ENCODE measurements at places on chromosomes 4 and X.

DNA sequence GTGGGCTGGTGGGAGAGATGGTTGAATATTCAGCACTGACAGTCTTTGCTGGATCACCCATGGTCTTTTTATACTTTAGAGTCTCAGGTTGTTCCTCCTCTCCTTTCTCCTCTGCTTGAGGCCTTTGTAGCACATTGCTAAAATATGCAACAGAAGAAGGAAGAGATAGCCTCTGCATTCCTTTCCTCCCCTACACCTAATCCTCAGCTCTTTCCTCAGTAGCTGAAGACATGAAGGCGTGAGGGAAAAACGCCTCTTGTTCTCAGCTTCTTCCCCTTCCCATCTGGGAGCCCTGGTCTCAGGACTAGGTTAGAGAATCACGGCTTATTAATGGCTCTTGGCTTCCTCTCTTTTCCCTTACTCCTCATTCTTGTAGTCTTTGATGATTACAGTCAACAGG, 76.8 kb downstream of the RNF150 start:
- no peak for DNase-seq

DNA sequence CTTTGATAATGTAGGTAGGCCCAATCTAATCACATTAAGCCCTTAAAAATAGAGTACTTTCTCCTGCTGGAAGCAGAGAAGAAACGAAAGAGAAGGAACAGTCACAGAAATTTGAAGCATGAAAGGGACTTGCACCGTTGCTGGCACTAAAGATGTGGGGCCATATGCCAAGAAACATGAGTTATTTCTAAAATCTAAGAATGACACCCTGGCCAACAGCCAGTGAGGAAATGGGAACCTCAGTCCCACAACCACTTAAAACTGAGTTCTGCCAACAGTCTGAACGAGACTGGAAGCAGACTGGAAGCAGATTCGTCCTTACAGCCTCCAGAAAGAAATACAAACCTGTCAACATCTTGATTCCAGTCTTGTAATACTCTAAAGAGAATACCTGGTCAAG, 70.1 kb downstream of the CENPC start:
- no peak for DNase-seq

DNA sequence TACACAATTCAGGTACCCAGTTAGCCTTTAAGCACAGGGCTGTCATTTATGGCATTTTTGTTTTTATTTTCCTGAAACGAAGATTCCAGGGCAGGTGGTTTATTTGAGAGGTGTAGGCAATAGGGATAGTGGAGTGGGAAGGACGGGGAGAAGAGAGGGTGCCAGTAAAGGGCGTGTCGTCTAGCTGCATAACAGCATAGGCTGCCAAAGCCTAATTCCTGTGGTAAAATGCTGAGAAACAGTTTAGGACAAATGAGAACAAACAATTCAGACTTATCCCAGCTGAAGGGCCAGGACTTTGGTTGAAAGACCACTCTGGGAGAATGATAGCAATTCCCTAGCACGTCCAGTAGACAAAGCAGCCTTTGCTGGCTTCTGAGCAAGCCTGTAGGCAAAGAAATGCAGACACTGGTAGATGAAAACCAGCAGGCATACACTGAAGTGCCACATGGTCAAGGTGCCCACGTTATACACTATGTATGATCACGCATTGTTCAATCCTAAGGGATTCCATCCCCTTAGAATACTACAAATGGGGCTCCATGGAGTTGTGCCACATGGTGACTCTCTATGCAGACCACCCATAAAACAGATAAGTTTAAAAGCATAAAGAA, 70.6 kb downstream of the PKD2 start:
- DNase-seq = no peak

DNA sequence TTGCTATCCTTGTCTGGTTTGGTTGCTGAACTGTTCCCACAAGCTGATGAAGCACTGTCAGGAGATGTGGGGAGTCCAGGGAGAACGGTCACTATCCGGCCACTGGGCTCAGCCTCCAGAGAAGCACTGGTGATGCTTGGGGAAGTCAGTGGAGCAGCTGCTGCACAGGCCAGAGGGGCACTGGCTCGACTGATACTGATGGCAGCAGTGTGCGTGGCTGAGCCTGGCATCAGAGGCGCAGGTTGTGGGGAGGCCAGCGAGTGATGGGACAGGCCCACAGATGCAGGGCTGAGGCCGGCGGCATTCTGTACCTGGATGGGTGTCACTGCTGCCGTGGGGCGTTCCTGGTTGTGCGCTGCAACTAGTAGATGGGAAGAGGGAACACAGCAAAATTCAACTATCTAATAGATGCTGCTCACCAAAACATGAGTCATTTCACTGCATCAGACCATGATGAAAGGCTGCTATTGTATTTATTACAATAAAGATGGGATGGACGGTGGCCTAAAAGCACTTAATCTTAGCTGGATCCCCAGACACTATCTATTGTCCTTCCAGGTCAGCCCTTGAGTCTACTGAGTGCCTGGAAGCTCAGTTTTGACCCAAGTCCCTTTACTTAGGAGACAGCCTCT, 106.3 kb upstream of the CBR4 start:
- no peak for DNase-seq

DNA sequence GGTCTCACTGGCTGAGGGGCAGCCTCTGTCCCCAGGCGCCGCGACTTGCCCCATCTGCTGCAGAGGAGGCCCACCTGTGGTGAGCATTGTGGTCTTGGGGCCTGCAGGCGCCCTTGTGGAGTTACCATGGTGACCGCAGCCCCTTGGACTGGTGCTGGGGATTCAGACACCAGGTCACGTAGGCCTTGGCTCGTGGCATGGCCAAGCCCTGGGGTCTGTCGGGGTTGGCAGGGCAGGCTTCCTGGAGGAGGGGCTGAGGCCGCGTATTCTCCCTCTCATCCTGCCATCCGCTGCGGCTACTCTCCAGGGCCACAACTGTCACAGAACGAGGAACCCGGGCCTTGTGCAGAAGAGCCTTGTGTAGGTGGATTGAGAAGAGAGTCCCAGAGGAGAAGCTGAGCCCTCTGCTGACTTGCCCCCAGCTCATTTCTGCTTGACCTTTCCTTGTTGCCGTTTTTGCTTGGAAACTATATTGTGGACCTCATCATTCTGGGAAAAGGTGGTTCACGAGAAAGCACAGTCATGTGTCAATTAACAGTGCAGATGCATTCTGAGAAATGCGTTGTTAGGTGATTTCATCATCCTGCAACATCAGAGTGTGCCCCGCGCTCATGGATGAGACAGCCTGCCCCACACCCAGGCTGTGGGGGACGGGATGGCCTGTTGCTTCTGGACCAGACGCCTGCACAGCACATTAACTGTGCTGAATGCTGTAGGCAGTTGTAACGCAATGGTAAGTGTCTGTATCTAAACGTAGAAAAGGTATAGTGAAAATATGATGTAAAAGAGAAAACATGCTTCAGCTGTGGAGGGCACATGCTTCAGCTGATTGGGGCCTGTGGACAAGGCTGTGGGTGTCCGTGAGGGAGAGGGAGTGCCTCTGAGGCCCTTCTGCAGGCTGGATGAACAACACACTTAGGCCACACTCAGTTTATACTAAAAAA, 38.5 kb downstream of the TRMT44 start:
- no peak for DNase-seq

GRCh38 chr4:123093236-123093635, 170.8 kb upstream of the NUDT6 start:
- no peak for DNase-seq

- no peak for DNase-seq
Measured at GRCh38 chr4:54225598-54226403, 3.3 kb upstream of the PDGFRA start.

GRCh38 chrX:134604701-134605311, 53.5 kb downstream of the PLAC1 start:
- DNase-seq = no peak

GRCh38 chrX:112279940-112280339, 197.4 kb upstream of the TRPC5 start:
- DNase-seq = no peak

DNA sequence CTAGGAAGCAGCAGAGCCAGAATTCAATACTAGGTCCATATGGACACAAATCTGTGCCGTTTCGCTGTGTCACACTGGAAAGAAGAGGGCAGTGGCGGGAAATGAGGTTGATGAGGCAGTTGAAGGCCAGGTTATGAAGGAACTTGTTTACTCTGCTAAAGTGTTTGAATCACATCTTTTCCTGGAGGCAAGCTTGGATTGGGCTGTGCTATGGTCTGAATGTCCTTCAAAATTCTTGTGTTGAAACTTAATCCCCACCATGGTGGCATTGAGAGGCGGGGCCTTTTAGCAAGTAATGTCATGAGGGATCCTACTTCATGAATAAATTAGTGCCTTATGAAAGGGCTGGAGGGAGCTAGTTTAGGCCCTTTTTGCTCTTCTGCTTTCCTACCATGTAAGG, 2.1 kb upstream of the ERCC6L start:
- DNase-seq = no peak

DNA sequence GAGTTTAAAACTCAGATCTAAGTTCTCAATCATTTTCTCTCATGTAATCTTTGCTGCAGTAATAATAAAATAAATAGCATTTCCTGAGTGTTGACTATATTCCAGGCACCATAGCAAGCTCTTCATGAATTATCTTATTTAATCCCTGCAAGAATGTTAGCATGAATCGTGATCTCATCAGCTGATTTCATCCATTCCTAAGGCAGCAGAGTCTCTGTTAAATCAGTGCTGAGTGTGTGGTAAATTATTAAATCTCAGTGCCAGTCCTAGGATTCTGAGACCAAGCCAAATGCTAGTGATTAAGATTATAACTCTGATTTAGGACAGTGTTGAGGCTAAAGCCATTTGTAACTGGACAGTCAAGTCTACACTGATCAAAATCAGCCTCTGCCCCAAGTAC, 240.3 kb upstream of the TAPT1 start:
- no peak for DNase-seq

DNA sequence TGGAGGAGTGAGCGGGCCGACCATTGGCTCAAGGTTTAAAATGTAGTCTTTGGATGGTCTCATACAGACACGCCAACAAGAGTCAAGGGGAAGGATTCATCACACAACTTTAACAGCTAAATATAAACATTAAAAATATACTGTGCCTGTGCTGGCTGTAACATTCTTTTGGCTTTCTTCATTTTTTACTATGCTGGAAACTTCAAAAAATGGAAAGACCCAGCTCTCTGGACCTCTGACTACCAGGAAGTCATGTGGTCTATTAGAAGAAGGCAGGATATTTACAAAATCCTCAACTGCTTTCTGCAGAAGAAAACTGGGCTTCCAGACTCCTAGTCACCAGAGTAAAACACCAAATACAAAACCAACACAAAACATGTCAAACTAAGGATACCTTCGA, 49.8 kb upstream of the KLF3 start:
- no peak for DNase-seq

- no peak for DNase-seq
Measured at GRCh38 chrX:24243692-24244091, 70.2 kb downstream of the SUPT20HL2 start.

DNA sequence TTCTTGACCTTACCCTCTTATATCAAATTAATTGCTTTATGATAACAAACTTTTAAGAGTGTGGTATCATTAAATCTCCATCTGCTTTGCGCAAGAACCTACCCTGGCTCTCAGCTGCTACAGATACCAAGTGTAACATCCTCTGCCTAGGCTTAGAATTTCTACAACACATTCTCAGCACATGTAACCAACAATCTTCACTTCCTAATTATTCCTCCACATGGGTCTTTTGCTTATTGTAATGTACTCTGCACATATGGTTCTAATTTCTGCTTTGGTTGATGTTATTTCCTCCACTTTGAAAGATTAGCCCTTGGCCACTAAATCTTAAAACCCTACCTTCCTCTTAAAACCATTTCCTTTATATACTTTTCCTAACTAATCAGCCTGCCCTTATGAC, 242.4 kb downstream of the ARHGAP24 start:
- no peak for DNase-seq

DNA sequence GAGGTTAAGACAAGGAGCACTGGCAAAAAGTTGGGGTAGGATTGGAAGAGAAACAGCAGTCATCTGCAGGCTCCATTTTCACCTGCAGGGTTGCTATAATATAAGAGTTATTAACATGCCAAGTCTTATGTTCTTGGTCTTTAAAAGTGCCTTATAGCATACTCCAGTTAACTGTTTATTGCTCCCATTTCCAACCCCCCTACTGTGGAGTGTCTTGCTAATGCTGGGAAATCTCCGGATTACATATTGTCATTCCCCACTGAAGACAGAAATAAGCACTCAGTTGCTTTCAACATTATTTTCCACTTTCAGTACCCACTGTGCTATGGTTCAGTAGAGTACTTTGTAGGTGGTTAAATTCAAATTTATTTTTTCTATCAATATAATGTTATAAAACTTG, 1014.3 kb downstream of the RPA4 start:
- DNase-seq = no peak

- DNase-seq = no peak
Measured at GRCh38 chr4:78171482-78171881, 114.4 kb downstream of the FRAS1 start.

DNA sequence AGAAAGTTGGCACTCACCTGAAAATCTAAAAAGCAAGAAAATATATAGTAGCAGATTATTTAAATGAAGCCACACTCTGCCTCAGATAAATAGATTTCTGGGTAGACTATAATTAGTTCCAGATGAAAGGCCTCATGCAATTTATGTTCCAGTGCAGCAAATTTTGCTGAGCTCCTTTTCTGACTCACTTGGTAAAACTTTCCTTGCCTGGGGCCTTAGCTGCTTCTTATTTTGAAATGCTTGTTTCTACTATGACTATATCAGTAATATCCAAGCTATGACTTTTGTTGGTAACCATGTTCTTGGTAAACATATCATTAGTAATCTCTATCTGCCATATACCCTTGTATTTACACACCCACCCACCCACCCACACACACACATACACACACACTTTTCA, 961.8 kb downstream of the SH3BGRL start:
- no peak for DNase-seq

DNA sequence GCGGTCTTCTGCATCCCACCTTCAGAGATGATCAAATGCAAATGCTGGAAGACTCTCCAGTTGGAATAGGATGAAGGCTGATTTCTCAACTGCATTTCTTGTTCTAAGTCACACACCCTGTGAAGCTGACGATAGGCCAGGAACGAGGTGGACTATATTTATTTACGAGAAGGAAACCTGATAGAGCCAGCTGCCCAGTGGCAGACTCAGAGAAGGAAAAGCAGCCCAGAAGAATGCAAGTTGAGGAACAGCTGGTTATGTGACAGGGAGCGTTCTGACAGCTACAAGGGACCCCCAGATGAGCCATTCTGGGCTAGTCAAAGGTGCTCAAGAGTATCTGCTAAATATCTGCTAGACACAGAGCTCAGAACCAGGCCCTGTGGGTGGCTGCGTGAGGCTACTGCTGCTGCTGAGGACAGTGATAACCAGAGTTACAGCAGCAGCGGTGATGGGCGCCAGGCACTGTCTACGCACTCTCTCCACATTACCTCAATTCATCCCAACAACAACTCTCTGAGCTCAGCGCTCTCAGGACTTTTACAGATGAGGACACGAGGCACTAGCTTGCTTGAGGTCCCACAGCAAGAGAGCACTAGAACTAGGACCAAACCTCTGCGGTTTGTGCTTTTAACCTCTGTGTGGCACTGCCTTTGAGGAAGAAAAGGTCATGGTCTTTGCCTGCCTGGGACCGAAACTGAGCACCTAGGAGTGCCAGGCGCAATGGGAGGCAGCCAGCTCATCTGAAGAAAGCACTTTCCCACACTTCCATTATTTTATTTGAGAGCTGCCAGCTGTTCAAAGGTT, 69.0 kb downstream of the GATB start:
- DNase-seq = no peak

All from stimulated activated CD4-positive, alpha-beta T cell treated with anti-CD3 and anti-CD28 coated beads, TNF-alpha, amount 100 ng/mL, for 1 hour (primary cell).